Activated naive CD4-positive, alpha-beta T cell (primary cell): ENCODE measurements at places on chromosomes 1 and 21.

GRCh38 chr1:12603224-12603623, 14.8 kb downstream of the DHRS3 start:
- no peak for DNase-seq

GRCh38 chr1:41645062-41645461, 160.6 kb upstream of the EDN2 start:
- DNase-seq = no peak

- no peak for DNase-seq
Observed at GRCh38 chr21:25328736-25329135, 278.5 kb downstream of the MRPL39 start.

GRCh38 chr1:50265790-50266314, 157.1 kb downstream of the ELAVL4 start:
- no peak for DNase-seq
